RWPE1 (cell line): ENCODE measurements at places on chromosomes 6 and 20.

DNA sequence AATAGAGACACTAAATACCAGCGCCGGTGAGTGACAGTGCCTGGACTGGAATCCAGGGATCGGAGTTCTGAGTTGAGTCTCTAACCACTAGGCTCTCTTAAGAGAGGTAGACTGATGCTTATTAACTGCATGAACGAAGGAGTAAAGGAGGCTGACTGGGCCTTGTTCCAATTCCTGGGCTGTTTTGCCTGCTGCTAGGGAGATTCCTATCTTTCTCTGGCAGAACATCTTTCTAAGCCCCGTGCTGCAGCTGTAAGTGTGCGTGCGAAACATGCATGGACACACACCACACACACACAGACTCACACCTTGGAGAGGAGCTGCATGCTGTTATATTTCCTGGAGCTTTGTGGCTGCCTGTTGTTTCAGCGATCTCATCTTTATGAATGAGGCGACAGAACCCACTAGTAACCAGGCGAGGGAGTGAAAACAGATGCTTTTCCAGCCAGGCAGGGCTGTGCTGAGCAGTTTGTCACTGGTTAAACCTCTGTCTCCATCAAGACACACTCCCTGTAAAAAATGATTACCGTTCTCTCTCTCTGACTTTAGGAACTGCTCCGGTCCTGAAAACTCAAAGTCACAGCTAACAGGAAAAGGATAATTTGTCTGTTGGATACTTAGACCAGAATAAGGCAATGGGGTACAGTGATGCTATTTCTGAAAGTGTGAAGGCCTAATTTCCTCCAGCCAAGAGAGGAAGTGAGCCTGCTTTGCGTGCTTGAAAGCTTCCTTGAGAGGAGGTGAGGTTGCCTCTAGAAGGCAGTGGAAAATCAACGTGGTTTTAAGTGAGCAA is 157.4 kb upstream of the ZNF217 start:
- no peak for DNase-seq

GRCh38 chr20:59042151-59042795 is at the start of gene PRELID3B:
TSS of gene PRELID3B (minus strand) at chr20:59042786. CDS start at chr20:59042730, 56 bp downstream.
- DNase-seq = peak; percentile 65

DNA sequence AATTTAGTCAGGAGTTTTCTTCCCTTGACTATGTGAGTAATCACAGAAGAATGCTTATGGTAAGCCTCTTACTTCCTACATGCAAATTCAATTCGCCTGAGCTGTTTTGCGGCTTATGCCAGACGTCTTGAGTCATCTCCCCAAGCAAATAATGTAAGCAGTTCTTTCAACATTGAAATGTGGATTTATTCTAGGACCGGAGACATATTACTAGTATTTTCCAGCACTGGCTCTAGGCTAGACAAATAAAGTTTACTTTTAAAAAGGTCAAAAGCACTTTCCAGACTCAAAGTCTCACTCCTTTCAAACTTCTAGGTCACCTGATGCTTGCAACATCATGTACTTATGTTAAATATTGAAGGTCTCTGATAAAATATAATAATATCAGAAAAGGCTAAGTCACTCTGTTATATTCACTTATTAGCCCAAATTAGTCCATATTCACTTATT is 38.1 kb upstream of the NOX3 start:
- peak; percentile 95 for DNase-seq

GRCh38 chr6:157560691-157561413 is 179.9 kb downstream of the ZDHHC14 start:
- no peak for DNase-seq

DNA sequence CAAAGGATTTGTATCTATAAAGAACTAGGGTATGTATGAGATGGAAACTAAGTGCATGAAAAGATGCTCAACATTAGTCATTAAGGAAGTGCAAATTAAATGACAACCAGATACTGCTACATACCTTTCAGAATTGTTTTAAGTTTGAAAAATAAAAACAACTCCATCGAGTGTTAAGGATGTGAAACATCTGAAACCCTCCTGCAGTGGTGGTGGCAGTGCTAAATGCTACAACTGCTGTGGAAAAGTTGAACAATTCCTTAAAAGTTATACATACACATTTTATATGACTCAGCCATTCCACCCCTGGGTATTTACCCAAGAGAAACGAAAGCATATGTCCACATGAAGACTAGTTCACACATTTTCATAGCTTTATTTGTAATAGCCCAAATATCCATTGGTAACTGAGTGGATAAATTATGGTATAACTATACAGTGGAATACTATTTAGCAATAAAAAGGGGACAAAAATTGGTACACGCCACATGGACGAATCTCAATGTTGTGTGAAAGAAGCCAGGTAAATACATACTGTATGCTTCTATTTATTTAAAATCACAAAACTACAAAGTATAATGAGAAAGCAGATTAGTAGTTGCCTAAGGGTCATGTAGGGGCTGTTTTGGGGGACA is 10.6 kb downstream of the ARMH2 start:
- DNase-seq = no peak

GRCh38 chr20:5596401-5597193 is 153.6 kb upstream of the SHLD1 start:
- no peak for DNase-seq

- DNase-seq = no peak
Observed at GRCh38 chr6:51626391-51626790, 461.0 kb downstream of the PKHD1 start.

DNA sequence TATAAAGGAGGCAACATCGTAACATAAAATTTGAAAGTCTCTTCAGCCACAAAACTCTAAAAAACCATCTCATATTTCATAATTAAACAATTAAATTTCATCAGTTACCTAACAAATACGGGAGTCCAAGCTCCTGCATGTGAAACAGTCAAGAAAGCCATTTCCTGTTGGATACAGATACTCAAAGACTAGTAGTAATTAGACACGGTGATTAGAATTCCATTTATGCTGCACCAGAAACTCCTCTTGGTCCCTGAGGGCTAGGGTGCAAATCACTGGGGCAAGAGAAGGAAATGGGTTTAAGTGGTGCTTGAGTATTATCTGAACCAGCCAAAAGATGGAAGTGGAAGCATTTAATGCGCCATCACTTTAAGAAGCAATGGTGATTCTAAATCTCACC is 27.4 kb downstream of the TRAM2 start:
- DNase-seq = no peak

- DNase-seq = no peak
Observed at GRCh38 chr6:107248147-107248546, 132.8 kb upstream of the BEND3 start.

GRCh38 chr6:52392944-52393343 is 27.2 kb upstream of the EFHC1 start:
- no peak for DNase-seq

DNA sequence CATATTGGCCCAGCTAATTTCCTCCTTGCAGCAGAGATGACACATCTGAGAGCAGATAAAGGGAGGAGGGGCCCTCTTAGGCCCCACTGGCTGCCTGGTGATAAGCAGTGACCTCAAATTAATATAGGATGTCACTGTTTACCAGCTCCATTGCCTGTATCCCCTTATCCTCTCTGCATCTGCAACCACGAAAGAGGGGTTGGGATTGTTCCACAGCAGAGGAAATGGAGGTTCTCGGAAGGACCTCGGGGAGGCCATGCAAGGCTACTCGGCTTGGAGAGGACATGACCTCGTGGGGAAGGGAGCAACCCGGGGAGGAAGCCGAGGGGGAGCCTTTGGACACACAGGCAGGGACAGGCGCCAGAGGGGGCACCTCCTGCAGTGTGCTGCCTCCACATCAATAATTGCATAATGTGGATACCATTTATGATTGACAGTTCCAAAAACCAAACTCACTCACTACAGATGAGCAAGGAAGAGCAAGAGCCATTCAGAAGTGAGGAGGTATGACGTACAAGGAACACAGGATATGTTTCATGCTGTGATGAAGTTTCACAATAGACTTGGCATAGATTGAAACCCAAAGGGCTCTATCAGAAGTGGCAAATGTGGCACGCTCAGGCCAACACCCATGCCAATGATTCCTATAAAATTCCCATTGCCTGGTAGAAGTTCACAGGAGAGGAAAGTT is 177.2 kb upstream of the RNF24 start:
- peak; percentile 76 for DNase-seq

DNA sequence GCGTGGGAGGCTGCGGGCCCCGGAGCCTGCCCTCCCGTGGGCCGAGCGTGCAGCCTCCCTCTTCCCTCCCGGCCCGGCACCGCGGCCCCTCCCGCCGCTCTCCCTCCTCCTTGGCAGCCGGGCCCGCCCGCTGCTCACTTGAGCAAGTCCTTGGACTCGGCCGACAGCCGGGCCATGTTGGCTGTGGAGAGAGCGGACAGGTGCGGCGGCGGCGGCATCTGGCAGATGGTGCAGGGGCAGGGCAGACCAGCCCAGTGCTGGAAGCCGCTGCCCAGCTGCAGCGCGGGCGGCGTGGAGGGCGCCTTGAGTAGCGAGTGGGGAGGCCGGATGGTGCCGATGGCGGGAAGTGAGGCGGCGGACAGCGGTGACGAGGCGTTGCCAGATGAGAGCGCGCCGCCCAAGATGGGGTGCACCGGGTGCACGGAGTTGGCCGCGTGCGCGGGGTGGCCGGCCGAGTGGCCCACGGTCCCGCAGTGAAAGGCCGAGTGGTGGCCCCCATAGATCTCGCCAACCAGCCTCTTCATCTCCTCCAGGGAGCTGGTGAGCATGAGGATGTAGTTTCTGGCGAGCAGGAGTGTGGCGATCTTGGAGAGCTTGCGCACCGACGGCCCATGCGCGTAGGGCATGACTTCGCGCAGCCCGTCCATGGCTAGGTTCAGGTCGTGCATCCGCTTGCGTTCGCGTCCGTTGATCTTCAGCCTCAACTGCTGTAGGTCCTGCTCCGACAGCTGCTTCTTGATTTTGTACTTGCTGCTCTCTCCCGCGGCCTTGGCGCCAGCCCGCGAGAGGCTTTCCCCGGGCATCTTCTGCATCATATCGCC is 766 bp downstream of the OLIG3 start:
- no peak for DNase-seq

GRCh38 chr20:32988008-32988407 is 16.2 kb downstream of the SUN5 start:
- no peak for DNase-seq

- DNase-seq = no peak
Observed at GRCh38 chr20:25325073-25325472, 65.6 kb downstream of the ABHD12 start.

- no peak for DNase-seq
Observed at GRCh38 chr20:63165356-63166192, 50.4 kb downstream of the YTHDF1 start.

- DNase-seq = peak; percentile 61
Observed at GRCh38 chr20:3749689-3750531, 17.4 kb downstream of the HSPA12B start.

GRCh38 chr6:10099529-10100140 is 315.2 kb downstream of the TFAP2A start:
- DNase-seq = no peak

- DNase-seq = peak; percentile 97
Observed at GRCh38 chr20:3407771-3408637, 535 bp upstream of the DNAAF9 start.

DNA sequence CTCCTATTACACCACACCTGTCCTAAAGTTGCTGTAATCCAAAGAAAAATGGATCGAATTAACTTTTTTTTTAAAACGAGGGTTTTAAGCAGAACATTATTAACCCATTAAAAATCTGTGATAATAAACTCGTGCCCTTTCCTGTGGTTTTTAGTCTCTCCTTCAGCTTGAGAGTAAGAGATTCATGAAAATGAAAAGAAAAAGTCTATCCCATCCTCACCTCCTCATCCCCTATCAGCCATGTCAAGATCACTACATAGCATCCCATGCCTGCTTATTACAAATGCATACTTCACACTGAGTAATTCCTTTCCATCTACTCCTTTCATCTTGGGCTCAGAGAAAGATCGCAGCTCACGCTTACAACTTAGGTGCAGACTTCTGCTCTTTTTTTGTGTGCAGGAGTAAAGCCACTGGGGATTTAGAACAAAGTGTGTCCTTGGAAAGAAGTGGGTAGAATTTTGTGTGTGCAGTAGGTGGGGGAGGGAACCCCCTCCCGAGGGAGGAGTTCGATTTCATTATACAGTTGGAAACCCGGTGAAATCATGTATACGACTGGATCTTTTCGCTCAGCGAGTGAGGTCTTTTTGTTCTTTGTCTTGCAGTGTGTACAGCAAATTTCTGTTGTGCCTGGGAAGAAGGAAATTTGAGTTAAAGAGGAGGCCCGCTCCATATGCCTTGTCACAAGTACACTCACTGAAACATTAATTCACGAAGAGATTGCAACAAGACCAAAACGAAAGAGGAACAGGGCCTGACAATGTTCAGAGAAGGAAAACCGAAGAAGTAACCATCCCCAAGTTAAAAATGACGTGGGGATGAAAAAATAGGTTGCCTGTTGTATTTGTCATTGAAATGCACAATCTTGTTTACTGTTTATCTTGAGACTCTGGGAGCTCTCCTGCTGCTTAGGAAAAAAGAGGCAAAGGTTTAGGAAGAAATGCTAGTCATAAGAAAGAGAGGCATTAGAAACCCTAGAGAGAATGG is 146.5 kb upstream of the ZNF217 start:
- DNase-seq = no peak

DNA sequence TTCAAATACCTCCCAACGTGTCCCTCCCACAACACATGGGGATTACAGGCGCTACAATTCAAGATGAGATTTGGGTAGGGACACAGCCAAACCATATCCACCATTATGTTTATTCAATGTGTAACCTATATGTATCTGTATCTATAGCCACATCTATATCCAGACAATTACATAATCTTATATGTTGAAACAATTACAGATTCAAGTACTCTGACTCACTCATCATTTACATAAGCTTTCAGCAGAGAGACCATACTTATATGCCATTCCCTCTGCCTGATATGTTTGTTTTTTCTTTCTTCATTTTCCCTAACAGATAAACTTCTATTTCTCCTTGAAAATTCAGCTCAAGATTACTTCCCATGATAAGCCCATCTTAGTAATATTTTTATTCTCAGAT is 163.6 kb downstream of the LAMA2 start:
- DNase-seq = no peak

- DNase-seq = no peak
Observed at GRCh38 chr20:18672834-18673233, 85.0 kb downstream of the DTD1 start.

- no peak for DNase-seq
Observed at GRCh38 chr6:168791917-168792316, 350.9 kb downstream of the SMOC2 start.

DNA sequence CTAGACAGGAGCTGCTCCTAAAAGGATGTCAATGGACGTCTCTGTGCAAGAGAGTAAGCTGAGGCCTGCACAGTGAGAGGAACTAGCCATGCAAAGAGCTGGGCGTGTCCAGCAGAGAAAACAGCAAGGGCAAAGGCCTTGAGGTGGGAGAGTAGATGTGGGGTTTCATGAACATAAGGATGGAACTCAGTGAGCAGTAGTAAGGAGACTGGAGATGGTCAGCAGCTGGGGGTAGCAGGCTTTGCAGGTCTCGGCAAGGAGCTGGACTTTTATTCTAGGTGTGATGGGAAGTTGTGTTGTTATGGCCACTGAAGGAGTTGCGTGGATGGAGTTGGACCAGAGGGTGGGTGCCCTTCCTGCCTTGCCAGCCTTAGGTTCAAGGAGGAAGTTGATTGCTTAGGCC is 90.7 kb upstream of the SIRPA start:
- no peak for DNase-seq

GRCh38 chr20:43959079-43959919 is 44.6 kb downstream of the TOX2 start:
- DNase-seq = no peak

GRCh38 chr6:168704678-168705077 is 263.7 kb downstream of the SMOC2 start:
- no peak for DNase-seq

- DNase-seq = no peak
Observed at GRCh38 chr20:13338999-13339411, 117.9 kb downstream of the ISM1 start.

- peak; percentile 4 for DNase-seq
Observed at GRCh38 chr6:19999319-20000191, 162.4 kb downstream of the ID4 start.
